ENCODE measurements at places on chromosomes 3 and 15.

GRCh38 chr3:13506680-13507079 is 26.6 kb downstream of the HDAC11 start:
- no peak for DNase-seq

DNA sequence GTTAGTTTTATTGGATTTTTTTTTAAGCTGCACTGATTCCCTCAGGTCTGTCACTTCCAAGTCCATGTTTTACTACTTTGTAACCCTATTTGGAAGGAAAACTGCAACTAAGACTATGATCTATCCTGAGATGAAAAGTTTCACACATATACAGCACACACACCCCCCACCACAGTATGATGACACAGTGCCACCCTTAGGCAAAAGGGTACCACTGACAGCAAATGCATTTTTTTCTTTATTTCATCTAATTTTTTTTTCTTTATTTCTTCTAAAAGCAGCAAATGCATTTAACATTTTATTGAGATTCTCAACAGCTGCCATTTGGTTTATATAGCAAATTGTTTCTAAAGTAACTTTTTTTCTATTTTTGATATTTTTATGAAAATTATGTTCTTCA is 21.2 kb downstream of the NGRN start:
- DNase-seq: no peak

DNA sequence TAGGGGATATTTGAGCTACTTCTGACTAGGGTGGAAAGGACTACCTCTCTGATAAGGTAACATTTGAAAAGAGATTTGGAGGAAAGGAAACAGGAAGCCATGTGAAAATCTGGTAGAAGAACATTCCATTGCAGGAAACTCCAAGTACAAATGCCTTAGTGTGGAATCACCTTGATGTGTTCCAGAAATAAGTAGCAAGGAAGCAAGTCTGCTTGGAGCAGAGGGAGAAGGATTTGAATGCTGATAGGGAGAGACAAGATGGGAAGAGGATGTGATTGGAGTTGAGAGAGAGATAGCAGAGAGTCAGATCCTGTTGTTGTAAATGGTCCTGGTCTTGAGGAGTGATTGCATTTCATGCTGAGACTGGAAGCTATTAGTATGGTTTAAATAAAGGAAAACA is 335.1 kb upstream of the DCBLD2 start:
- DNase-seq: no peak

- DNase-seq: peak; percentile 49
These were observed 18.5 kb downstream of the CPNE4 start for GRCh38 chr3:132016061-132017041.

- DNase-seq: no peak
These were observed 26.1 kb downstream of the GRK7 start for GRCh38 chr3:141789281-141789680.

DNA sequence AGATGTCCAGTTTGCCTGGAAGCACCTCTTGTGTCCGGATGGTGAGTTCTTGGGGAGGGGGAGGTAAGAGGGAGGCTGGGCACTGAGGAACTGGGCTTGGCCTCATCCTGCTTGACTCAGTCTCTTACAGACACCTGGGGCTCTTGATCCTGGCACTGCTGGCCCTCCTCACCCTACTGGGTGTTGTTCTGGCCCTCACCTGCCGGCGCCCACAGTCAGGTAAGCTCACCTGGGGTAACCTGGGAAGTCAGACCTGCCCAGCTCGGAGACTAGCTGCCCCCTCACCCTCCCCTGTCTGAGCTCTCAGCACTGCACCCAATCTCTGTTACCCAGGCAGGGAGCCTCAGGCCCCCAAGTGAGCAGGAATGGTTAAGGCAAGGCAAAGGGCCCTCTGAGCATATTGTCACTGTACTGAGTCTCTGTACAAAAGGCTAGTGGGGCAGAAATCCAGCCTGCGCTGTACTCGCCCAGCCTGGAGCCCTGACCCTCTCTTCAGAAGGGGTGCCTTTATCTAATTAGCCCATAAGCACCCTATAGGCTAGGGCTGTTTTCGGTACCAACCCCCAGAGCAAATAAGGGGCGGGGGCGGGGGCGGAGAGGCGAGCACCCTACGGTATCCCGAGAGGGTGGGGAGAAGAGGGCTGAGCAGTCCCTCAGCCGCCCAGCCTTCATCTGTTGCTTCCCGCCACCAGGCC is 2.2 kb upstream of the IL17RC start:
- DNase-seq: no peak

GRCh38 chr15:25611603-25612002 is 172.8 kb upstream of the UBE3A start:
- no peak for DNase-seq

GRCh38 chr15:27582726-27583410 is 516.2 kb downstream of the OCA2 start:
- DNase-seq: no peak

DNA sequence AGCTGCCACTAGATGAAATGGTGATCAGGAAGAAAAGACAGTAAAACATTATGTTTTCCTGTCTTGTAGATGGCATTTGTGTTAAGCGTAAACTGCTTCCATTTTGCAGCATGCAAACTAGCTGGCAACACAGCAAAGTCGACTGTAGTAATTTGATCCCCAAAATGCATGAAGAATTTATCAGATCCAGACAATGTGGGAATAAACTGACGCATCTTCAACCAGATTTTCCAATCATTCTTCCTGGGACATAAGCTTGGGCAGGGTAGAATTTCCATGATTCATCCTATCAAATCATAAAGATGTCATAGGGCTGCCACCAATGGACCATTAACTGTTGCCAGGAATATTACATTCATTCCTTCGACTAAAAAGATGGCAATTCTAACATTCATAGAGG is 260.3 kb downstream of the ERC2 start:
- DNase-seq: no peak

DNA sequence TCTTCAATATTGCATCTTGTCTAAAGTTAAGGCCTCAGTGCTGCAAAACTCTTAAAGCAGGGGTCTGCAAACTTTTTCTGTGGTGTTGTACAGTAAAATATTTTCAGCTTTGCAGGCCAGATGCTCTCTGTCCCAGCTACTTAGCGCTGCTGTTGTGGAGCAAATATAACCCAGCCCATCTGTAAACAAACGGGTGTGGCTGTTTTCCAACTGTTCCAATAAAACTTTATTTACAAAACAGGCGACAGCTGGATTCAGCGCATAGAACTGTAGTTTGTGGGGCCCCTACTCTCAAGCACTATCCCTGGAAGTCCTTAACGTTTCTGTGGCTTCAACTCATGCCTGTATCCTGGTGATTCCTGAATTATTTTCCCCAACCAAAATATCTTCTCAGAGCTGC is 365.0 kb downstream of the FOXP1 start:
- DNase-seq: no peak

DNA sequence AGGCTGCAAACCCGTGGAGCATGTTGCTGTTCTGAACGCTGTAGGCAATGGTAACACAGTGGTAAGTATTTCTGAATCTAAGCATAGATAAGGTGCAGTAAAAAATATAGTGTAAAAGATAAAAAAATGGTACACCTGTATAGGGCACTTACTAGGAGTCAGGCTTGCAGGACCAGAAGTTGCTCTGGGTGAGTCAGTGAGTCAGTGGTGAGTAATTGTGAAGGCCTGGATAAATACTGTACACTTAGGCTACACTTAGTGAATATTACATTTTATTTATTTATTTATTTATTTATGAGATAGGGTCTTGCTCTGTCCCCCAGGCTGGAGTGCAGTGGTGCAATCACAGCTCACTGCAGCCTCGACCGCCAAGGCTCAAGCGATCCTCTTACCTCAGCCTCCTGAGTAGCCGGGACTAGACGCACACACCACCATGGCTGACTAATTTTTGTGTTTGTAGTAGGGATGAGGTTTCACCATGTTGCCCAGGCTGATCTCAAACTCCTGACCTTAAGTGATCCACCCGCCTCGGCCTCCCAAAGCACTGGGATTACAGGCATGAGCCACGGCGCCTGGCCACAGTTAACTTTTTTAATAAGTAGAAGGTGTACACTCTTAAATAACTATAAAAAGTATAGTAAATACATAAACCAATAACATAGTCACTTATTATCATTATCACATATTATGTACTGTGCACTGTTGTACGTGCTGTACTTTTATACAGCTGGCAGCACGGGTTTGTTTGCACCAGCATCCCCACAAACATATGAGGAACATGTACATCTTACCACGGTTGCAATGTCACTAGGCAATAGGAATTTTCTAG is 155.1 kb downstream of the IGF1R start:
- DNase-seq: no peak

DNA sequence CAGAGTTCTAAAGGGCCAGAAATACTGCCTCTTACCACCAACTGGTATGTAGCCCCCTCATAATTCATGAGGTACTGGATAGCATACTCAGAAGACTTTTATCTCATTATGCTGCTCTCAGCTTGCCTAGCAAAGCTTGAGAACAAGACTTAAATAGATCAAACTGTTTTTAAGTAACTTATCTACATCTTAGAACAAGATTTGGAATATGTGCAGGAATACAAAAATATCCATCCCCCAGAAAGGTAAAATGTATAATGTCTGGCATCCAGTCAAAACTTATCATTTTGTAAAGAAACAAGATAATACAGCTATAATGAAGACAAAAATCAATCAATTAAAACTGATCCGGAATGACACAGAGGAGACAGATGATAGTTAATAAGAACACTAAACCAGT is 400.4 kb upstream of the TGFBR2 start:
- DNase-seq: no peak

DNA sequence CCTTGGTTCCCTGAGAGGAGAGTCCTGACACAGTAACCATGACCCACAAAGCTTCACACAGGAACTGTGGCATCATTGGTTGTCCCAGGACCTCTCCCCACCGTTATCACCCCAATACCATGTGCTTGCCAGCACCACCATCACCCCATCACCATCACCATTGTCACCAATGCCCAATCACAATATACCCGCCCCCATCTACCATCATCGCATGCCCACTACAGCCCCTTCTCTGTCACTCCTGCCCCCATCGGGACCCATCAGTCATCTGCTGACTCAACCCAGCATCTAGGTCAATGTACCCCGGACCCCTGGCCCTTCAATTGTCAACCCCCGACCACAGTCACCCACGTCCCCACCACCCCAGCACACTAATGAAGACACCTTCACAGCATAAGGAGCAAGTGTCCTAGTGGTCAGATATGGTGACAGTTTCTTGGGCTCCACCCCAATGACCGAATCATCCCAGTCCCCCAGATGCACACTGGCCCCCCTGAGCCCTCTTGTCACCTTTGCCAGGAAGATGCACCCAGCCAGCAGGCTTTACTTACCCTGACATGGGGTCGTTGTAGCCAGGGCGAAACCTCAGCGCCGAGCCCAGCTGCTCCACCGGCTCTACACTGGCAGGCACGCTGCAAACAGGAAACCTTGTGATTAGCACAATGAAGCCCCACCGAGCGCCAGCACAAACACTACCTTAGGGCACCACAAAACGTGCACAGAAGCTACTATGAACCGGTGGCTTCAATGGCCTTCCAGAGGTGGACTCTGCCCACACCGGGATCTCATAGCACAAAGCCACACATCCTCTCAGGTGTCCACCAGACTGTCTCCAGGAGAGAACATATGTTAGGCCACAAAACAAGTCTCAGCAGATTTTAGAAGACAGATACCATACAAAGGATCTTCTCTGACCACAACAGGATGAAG is 25.1 kb downstream of the SHISA5 start:
- DNase-seq: no peak

- DNase-seq: no peak
These were observed 534.4 kb downstream of the ZNF385D start for GRCh38 chr3:21216598-21216997.

GRCh38 chr3:11165476-11165875 is 11.2 kb downstream of the HRH1 start:
- no peak for DNase-seq

DNA sequence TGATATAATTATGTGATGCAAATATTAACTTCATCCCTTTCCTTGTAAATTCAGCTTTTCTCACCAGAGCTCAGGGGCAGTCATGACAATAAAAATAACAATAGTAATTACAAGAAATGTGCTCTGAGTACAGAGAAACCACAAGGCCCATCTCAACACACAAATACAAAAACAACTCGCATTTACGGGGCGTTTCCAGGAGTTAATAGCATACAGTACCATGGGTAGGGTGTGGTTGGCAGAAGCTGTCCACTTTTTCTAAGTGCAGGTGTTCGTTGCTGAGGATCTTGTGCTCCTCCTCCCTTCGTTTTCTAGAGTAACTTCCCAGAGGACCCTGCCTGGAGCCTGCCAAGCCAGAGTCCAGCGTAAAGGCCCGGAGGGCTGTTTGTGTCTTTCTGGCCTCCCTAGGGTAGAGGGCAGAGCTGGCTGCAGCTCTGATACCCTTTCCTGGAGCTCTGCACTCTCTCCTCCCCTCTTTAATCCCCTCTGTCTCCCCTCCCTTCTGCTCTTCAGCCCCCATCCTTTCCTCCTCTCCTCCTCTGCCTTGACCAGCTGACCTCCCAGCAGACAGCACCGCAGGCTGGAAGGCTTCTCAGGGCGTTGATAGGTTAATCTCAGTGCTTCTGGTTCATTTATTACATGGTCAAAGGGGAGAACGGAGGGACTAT is 11.4 kb downstream of the SEMA3G start:
- no peak for DNase-seq

GRCh38 chr3:169879845-169880575 is 10.3 kb upstream of the LRRC31 start:
- no peak for DNase-seq

GRCh38 chr15:64111679-64112050 is 15.9 kb downstream of the SNX1 start:
- DNase-seq: no peak

DNA sequence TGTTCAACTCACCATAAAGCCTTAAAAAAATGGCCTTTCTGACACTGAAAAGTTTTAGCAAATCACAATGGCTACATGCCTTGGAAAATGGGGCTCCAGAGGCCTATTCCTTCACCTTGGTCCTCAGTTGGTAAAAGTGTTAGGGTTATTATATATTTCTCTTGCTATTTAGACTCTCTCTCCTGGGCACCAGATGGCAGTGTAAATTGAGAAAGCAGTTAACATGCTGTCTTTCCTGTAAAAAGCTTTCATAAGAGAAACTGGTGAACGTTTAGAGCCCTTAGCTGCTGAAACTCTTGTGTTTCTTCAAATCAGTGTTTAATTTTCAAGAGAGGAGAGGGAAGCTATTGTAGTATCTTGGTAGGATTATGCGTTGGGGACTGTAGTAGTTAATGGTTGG is 89.9 kb downstream of the LRTM1 start:
- no peak for DNase-seq

- DNase-seq: no peak
These were observed 15.1 kb downstream of the LINGO1 start for GRCh38 chr15:77617476-77618230.

DNA sequence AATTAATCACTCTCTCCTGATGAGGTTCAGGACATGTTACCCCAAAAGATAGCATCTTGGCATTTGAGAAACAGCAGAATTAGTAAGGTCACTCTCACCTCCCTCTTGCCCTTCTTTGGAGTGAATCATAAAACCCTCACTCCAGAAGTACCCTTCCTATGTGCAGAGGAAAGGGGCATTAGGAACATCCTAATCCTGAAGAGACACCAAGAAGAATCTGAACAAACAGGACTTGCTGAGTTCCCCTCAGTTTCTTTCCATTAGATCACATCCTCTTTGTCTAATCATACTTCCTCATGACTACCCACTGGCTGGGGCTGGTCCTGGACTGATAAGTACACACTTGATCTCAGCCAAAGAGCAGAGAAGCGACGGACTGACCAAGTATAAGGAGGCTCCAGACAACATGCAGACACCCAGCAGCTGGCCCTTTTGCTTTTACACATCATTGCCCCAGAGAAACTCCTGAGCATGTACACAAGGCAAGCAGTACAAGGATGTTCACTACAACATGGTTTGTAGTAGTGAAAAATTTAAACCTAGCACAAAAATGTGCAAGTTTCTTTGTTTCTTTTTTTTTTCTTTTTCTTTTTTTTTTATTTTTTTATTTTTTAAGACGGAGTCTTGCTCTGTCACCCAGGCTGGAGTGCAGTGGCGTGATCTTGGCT is 15.0 kb upstream of the TM6SF1 start:
- no peak for DNase-seq

GRCh38 chr15:37016231-37016630 is 84.1 kb downstream of the MEIS2 start:
- DNase-seq: no peak
